ENCODE measurements at places on chromosomes 11 and 22.

DNA sequence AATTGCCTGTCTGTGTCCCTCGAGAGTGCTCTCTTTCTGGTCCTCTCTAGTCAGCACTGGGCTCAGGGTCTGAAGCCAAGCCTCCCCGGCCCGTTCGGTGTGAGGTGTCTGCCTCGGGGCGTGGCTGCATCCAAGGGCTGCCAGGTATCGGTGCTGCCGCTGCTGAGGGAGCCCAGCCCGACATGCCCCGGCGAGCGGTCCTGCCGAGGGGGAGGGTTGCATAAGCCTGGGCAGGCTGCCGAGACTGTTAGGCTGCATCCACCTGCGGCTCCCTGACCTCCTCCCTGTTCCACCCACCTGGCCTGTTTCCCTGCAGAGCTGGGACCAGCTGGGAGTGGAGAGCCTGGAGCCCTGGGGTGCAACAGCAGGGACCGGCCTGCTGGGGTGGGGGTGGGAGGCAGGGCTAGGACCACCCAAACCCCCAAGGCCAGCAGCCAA is 6.3 kb downstream of the OVOL1 start:
- no peak for DNase-seq

DNA sequence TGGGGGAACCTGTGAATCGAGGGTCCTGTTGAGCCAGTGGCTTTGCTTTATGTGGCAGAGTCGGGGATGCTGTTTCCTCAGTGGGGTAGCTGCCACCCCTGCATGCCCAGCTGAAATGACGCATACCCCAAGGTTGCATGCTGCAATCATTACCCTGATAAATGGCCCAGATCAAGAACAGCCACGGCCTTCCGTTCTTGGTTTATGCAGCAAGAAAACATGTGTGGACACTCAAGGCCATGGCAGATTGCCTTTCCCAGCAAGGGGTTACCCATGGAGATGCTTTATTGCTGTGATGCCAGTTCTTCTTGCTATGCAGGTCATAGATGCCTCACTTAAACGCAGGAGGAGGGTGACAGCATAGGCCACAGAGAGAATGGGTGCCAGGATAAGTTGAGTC is 14.3 kb upstream of the SREBF2 start:
- DNase-seq: no peak

DNA sequence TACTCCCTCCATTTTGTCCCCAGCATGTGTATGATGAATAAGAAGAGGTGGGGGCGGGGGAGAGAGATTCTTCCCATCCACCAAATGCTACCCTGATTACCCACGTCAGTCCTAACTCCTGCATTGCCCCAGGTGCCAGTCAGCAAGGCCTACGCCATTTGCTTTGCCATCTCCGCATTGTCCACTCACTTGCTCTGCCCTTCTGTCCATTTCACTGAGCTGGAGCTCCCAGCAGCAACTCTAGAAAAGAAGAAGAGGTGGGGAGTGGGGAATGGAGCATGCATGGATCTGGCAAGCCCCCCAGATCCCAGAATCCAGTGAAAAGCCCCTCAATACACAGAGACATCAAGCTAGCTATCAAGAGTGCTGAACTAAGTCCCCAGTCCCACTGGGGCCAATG is 19.0 kb downstream of the WT1 start:
- DNase-seq: no peak

DNA sequence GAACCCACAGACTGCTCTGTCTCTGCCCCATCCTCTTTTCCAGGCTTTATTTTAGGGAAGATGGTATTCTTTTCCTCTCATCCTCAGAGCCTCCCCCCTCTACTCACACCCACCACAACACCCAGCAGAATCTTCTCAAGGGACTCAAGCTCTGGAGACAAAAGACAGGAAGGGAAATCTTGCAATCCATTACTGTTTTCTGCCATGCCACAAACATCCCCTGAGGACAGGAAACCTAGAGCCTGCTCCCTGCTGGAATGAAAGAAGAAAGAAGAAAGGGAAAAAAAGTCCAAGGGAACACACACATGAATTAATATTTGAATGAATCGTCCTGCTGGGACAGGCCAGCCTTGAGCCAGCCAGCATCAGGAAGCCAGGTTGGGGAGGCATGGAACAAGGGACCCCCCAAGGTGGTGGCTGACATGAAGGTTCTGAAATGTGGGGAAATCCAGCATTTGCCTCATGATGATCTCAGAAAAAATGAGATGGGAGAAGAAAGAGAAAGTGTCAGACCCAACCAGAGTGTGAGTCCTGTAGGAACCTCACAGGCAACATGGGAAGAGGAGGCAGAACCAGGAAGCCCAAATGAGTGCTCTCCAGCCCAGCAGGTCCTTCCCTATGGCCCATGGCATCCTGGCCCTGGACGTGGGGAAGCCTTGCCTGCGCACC is 34.0 kb downstream of the SLCO2B1 start:
- DNase-seq: peak; percentile 21

GRCh38 chr11:72719551-72719950 is 32.7 kb downstream of the ARAP1 start:
- DNase-seq: no peak

- peak; percentile 6 for DNase-seq
Observed at GRCh38 chr11:2777386-2777785, 77.6 kb upstream of the KCNQ1OT1 start.

DNA sequence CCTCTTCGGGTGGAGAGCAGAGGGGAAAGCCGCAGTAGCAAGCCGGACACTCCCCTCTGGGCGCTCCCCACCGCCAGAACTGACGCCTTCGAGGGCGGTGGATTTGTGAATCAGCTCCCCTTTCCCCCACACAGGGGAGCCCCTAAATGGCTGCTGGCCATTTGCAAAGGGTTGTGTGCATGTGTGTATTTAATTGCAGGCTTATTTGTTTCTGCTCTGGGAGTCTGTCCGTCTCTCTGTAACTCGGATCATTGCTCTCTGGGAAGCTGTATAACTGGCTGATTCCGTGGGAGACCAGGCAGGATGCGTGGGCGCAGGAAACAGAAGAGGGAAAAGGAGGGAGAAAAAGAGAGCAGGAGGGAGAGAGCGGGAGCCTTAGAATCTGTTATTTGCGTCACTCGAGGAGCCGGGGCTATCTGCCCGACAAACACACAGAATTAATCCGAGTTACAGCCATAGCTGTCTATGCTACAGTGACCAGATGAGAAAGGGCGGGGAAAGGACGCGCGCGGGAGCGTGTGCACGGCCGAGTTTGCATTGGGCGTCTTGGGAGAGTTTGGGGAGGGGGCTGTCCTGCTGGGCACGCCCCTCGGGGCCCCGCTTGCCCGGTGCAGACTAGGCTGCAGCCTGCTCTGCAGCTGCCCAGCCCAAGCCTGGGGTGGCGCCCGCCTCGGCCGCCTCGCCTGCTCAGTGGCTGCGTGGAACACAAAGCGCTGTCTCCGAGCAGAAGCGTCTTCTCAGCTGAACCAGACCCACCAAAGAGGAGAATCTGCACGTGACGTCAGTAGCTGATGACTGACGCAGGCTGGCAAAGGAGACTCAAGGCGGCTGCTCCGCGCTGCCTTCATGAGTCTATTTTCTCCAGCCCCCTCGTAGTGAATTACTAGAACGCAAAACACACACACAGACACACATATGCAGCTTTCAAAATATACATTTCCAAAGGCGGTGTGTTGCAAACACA is 105.3 kb upstream of the HSD17B12 start:
- peak; percentile 68 for DNase-seq

- DNase-seq: no peak
Observed at GRCh38 chr11:1281974-1282365, 27.5 kb downstream of the TOLLIP start.

- peak; percentile 32 for DNase-seq
Observed at GRCh38 chr11:63906585-63906984, 10.4 kb downstream of the RCOR2 start.

DNA sequence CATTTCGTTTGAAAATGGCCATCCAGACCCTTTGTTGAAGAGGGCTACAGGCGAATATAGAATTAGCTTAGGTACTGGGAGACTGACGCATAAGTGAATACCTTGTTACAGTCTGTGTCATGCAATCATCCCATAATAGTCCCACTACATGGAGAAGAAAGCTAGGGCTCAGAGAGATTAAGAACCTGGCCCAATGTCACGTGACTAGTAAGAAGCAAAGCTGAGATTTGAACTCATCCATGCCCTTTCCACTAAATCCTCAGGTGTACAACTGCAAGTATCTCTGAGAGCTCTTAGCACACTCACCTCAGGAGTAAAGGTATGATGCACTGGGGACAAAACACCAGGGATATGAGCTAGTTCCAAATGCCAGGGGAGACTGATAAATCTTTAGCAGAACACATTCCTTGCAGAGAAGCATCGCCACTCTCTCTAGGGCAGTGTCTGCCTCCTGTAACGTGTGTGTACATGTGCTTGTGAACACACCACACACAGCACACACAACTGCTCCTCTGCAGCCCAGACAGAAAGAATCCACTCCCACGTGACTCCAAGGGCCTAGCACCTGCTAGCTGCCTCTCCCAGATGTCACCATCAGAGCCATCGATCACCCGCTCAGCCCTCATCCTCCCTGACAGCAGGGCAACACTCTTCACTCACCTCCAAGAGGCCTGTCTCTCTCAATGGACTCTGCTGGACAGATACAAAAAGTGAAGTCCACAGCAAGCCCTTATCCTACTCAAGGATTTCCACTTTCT is 402.8 kb downstream of the NXPE2 start:
- no peak for DNase-seq

GRCh38 chr11:36453678-36454077 is 56.4 kb downstream of the TRAF6 start:
- no peak for DNase-seq

DNA sequence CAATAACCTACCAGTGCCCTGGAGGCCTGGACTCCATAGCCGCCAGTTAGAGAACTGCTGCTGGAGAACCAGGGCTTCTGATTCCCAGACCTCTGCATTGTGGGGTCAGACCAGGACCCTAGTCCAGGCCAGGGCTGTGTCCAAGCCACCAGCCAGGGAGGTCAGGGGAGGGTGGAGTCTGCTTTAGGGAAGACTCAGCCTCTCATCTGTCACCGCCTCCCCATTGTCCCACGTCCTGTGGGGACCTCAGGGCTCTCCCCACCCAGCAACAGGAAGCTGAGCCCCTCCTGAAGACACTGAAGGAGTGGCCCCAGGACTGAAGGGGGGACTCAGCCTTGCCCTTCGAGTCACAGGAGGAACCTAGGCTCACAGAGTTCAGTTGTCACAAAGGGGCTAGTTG is 41.2 kb downstream of the PDE2A start:
- DNase-seq: no peak

- DNase-seq: no peak
Observed at GRCh38 chr22:30667107-30667493, 575 bp downstream of the DUSP18 start.

DNA sequence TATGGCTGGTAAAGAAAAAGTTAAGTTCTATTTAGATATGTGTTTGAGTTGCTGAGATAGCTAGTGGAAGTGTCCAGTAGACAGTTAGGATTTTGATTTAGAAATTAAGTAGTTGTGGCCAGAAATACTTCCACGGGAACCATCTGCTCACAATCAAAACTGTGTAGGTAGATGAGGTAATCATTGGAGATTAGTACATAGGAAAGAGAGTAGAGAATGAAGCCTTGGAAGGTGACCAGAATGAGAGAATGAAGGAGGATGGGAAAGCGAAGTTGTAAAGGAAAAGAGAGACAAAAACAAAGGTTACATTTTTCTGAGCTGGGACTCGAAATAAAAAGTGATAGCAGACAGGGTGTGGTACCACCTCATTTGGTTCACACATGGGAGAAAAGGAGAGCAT is 296.9 kb upstream of the SORL1-AS1 start:
- DNase-seq: peak; percentile 7

- DNase-seq: no peak
Observed at GRCh38 chr11:92101920-92102319, 122.7 kb upstream of the FAT3 start.

GRCh38 chr11:134838708-134839107 is 426.7 kb upstream of the B3GAT1 start:
- DNase-seq: no peak

- DNase-seq: no peak
Observed at GRCh38 chr11:77909277-77909676, 85.2 kb downstream of the INTS4 start.

DNA sequence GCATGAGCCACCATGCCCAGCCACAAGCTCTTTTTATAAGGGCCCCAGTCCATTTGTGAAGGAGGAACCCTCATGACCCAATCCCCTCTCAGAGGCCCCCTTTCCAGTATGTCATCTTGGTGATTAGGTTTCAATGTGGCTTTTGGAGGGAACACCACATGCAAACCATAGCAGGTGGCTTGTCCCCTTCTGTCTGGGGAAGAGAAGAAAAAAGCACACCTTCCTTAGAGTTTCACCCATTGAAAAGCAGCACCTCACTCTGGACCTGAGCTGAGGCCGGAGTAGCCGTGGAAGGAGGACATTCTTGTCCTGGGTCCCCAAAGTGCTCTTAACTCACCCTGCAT is 25.4 kb downstream of the NEAT1 start:
- no peak for DNase-seq

DNA sequence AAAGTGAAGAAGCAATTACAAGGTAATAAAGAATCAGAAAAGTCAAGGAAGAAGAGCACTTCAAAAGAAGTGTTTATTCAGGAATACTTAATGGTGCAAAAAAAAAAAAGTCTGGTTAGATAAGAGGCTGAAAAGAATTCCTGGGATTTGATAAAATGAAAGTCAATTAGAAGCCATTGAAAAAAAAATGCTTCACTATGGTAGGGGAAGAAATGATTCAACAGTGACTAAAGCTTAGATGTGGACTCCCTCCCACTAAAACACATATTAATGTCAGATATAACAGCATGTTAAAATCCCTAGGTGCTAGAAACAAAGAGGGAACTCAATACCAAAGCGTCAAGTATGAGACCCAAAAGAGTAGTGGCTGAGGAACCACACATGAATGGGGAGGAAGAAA is 335.3 kb upstream of the PITPNB start:
- no peak for DNase-seq

DNA sequence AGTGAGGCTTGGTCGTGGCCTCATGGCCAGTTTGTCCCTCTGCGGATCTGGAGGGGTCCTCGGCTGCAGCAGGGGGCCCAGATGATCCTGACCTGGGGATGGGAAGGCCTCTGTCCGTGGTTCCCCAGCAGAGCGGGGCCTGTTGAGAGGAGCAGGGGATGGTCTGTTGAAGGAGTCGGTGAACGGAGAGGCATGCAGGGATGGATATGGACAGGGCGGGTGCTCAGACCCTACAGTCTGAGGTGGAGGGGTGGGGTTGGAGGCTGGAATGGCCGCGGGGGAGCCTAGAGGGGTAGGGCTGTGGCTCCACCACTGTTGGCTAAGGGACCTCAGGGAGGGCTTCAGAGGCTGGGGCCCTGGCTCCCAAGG is 33.8 kb downstream of the RTN4R start:
- DNase-seq: no peak
